Stimulated activated CD4-positive, alpha-beta T cell treated with anti-CD3 and anti-CD28 coated beads, Interleukin-12 subunit alpha, Interleukin-12 subunit beta, amount 100 ng/mL, for 48 hours (primary cell): ENCODE measurements at places on chromosomes 4 and X.

DNA sequence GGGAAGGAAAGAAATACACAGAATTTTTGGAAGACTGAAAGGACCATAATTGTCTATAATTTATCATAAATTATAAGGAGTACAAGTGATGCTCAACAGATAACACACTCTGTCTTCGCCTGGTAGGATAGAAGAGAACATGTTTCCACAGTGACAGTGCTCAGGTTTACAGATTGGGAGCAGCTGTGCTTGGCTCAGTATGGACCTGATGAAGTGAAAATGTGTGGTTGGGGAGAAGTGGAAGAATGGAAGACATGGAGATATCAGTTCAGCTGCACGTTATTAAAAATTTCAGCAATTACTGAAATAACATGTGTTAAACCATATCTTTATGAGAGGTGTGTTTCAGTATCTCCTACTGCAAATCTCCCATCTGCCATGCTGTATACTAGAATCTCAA lies 90.6 kb downstream of the TLL1 start:
- no peak for DNase-seq

- DNase-seq, result no peak
Measured at GRCh38 chr4:153013202-153013977, 77.3 kb downstream of the FHDC1 start.

DNA sequence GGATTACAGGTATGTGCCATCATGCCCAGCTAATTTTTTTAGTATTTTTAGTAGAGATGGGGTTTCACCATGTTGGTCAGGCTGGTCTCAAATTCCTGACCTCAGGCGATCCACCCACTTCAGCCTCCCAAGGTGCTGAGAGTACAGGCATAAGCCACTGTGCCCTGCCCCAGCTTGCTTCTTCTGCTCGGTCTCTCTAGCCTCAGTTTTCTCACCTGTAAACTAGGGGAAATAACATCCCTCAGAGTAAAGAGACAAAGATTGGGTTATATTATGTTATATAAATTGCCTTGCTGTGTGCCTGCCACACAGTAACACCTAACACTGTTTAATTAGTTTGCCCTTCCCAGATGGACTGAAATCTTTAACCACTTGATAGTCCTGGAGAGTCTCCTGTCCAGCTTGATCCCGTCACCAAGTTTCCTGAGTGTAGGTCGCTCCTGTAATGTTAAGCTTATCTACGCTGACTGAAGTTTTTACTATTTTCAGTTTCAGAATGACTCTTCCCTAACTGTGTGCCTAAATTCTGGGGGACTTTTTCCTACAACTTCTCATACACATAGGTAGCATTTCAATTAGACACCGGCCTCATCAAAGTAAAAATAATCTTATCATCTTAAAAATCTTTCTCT lies 412.7 kb upstream of the TENM3 start:
- DNase-seq, result no peak

- DNase-seq, result no peak
Measured at GRCh38 chrX:121146059-121146628, 98.7 kb downstream of the GLUD2 start.

DNA sequence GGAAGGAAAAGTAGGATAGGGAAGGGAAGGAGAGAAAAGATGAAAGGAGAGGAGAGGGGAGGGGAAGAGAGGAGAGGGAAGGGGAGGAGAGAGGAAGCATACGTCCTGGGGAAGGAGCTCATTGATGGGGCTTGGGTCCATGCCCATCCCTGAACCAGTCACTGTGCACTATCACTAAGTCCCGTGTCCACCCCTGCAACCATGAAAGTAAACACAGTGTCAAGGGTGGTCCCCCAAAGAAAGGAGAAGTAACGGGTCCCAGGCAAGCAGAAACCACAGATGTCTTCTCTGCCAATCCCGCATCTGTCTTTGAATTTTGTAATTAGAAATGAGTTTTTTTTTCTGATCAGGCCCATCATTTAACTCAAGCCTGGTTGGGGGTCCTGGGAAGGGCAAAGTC lies 55.2 kb downstream of the LGI2 start:
- DNase-seq, result no peak

DNA sequence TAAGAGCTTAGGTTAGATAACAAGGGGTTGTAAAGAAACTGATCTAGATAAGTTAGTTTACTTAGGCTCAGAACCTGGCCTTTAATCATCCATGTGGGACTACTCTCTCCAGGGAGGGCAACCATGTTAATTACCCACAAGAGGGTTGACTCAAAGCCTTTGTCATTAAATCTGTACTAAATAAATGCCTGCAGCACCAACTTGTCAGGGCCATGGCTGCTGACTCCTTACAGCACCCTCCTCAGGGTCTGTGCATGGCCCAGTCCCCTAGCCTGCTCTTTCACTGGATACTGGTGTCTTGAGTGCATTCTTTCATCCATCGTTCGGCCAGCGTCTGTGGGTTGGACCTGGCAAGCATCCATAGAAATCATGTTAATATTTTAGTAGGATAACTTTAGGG lies 34.7 kb downstream of the CASP3 start:
- no peak for DNase-seq

DNA sequence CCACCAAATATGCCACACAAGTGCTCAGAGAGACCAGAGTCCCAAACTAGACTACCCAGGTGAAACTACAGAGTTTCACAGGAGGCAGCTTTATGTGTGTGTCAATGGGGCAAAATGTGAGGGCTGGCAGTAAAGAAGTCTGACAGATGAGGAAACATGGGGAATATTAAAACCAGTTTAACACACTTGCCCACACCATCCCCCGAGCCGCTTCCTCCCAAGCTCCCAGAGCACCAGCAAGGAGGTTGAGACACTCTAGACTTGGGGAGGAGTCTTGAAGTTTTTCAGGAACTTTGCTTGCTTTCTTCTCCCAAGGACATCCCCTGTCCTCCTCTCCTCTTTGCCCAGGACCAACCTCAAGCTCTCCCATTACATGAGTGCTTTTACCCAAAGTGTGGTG lies 94.7 kb upstream of the SPRY1 start:
- no peak for DNase-seq

- DNase-seq, result no peak
Measured at GRCh38 chr4:80386281-80386886, 50.9 kb downstream of the CFAP299 start.

- peak; percentile 29 for DNase-seq
Measured at GRCh38 chr4:25234390-25235370, 847 bp downstream of the PI4K2B start.

DNA sequence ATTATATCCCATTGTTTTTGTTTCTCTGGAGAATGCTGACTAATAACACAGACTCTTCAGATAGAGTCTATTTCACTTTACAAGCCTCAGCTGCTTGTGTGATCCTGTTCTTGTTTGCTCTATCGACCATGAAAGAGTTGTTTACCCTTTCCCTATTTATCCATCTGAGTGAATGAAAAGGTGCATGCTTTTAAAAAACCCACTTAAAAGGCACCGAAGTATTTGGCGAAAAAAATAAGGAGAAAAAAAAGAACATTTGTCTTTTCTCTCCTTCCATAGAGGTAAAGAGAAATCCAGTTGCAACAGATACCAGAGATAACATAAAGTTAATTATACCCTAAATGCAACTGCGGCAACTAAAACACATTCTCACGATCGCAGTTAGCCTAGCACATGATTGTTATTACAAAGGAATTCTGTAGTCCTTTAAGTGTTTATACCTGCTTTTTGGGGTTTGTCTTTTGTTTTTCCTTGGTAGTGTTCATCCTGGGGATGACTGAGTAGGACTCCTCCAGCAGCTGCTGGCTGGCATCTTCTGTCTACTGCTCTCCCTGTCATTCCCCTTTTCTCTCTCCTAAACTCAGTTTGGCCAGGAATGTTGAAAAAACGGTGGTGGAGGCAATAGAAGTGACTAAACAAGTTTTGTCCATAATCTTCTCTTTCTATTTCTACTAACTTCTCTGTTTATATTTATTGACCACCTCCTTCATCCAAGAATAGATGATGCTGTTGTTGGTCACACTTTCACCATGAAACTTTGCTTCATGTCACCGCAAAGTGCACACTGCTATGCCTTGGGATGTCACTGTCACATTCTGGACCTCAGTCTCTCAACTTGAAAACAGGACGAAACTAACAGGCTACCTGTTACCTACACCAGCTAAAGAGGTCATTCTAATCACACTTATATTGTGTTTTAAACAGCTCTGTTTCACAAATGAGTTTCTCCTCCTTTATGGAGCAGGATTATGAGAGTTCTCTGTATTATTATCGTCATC lies 41.9 kb upstream of the FRAS1 start:
- DNase-seq, result no peak

GRCh38 chr4:931194-931959 lies 739 bp downstream of the GAK start:
- no peak for DNase-seq

- peak; percentile 75 for DNase-seq
Measured at GRCh38 chr4:15231265-15232091, 196.4 kb upstream of the C1QTNF7 start.

DNA sequence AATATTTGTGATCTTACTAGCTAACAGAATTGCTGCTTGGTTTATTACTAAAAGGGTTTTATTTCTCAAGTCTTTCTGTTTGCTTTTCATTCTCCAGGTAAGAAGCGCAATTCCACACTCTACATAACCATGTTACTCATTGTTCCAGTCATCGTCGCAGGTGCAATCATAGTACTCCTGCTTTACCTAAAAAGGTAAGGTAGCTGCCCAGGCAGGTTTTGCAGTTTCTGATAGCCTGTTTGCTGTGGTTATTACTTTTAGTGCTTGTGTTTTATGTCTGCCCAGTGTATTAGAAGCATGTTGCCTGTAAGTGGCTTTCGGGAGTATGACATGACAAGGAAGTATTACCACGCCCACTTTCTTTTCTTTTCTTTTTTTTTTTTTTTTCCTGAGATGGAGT lies 46.4 kb downstream of the IL13RA1 start:
- no peak for DNase-seq

- DNase-seq, result no peak
Measured at GRCh38 chr4:147853706-147854105, 121.8 kb downstream of the ARHGAP10 start.

- DNase-seq, result no peak
Measured at GRCh38 chr4:168151327-168151726, 59.0 kb downstream of the ANXA10 start.

DNA sequence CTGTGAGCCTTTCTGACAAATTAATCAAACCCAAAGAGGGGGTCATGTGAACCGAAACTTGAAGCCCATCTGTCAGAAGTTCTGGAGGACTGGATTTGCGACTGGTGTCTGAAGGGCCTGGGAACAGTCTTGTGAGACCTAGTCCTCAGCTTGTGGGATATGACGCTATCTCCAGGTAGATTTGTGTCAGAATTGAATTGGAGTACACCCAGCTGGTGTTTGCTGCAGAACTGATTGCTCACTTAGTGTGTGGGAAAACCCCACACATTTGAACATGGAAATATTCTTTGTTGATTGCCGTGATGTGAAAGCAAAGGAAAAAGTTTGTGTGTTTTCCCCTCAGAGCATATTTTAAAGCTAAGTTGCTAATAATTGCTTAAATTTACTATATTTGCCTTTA lies 30.3 kb upstream of the TMSB15B start:
- DNase-seq, result no peak

- DNase-seq, result no peak
Measured at GRCh38 chr4:67366311-67366861, 178.9 kb downstream of the CENPC start.
